Right atrium auricular region (tissue), 2 donors: ENCODE measurements at places on chromosomes 5 and 9.

GRCh38 chr5:116135344-116135743 lies 50.5 kb downstream of the COMMD10 start:
- no peaks in the 10 kb centered on the region for H3K27me3 ChIP-seq
- no peak for DNase-seq
- H3K4me1 ChIP-seq: no peaks in the 10 kb centered on the region
- H3K36me3 ChIP-seq: no peaks in the 10 kb centered on the region
- no peak overlapping the region for H3K27ac ChIP-seq

DNA sequence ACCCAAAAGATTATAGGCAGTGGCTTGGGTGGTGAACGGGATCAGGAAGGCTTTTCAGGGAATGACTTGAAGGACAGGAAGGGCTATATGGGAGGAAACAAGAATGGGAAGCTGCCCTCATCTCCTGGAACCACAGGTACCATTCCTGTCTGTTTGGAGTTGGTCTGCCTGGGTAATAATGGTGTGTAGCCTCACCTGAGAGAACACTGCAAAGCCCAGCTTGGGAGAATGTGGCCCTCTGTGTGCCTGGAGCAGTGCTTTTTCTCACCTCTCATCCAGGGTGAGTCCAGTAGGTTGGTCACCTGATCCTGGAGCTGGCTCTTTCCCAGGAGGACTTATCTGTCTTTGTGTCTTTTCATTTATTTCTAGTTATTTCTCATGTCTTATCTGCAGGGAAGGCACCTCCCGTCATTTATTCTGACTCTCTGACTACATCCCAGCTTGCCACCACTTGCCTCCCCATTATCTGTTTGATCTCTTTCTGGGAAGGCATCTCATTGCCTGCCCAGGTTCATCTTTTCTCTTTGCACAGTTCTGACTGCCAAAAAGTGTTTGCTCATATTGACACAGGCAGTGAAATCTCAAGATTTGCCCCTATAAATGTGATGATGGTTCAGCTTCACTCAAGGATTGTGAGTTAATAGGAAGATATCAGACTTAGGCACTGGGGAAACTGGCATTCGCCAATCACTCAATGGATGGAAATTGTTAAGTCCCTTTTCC lies 22.5 kb upstream of the OR2S2 start:
- no peaks in the 10 kb centered on the region for H3K27me3 ChIP-seq
- H3K4me1 ChIP-seq: no peaks in the 10 kb centered on the region
- no peaks in the 10 kb centered on the region for H3K36me3 ChIP-seq
- H3K4me3 ChIP-seq: no peak overlapping the region
- no peak overlapping the region for H3K27ac ChIP-seq
- DNase-seq: no peak

DNA sequence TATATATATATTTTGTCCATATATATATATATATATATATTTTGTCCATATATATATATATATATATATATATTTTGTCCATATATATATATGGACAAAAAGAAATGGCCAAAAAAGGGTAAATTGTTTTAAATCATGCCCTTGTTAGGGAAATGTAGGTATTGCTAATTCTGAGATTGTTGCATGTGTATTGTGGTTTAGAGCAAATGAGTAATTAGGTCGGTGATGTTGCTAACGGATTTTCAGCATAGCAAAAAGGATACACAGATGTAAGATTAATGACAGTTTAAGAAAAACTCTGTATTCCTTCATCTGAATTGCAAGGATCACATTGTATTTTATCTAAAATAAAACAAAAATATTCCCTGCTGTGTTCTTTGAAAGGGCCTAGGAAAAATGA lies 40.2 kb downstream of the OSTF1 start:
- H3K27me3 ChIP-seq: no peaks in the 10 kb centered on the region
- no peak overlapping the region for H3K27ac ChIP-seq
- no peak overlapping the region for H3K4me3 ChIP-seq
- peaks cover 17% of the 10 kb centered on the region for H3K36me3 ChIP-seq

- H3K4me1 ChIP-seq: peaks cover 35% of the 10 kb centered on the region
- no peak for DNase-seq
- H3K27ac ChIP-seq: peak overlapping the region; percentile 97
- H3K4me3 ChIP-seq: peak overlapping the region; percentile 80
- H3K36me3 ChIP-seq: no peaks in the 10 kb centered on the region
Measured at GRCh38 chr5:119071561-119071995, 691 bp downstream of the DMXL1 start.

DNA sequence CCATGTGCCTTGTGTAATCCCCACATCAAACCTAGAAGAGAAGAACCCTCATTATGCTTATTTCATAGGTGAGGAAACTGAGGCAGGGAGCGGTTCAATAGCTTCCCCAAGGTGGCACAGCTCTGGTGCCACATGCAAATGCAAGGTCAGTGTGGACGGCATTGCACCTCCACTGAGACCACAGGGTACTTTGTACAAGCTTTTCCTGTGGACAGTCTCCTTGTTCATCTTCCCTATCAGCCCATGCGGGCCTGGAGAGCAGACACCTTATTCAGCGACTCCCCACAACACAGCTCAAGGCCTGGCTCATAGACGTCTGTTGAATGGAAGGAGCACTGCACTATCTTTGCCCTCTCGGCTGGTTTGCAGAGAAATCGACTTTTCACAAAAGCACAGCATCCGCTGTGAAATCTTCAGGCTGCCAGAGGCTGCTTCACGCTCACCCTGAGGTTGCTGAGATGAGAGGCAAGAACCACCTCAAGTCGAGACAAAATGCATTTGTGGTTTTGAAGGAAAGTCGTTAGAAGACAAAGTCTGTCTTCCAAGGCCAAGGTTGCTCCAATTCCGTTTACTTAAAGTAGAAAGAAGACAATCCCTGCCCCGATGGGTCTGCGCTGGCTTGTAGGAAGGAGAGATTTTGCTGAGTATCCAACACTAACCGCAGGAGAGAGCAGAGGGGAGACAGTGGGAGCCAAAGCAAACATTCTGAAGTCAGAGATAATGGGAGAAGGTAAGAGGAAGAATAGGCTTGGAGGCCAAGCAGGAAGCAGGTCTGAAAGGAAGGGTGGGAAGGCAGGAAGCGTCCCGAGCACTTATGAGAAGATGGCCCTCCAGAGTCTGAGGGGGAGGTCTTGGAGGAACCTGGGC lies 34.2 kb upstream of the STRBP start:
- H3K36me3 ChIP-seq: no peaks in the 10 kb centered on the region
- H3K27ac ChIP-seq: no peak overlapping the region
- H3K4me1 ChIP-seq: peaks cover 20% of the 10 kb centered on the region
- no peak for DNase-seq
- no peak overlapping the region for H3K4me3 ChIP-seq

GRCh38 chr5:100841358-100842076 lies 61.6 kb downstream of the ST8SIA4 start:
- H3K27me3 ChIP-seq: no peaks in the 10 kb centered on the region
- peak overlapping the region; percentile 24 for H3K27ac ChIP-seq

DNA sequence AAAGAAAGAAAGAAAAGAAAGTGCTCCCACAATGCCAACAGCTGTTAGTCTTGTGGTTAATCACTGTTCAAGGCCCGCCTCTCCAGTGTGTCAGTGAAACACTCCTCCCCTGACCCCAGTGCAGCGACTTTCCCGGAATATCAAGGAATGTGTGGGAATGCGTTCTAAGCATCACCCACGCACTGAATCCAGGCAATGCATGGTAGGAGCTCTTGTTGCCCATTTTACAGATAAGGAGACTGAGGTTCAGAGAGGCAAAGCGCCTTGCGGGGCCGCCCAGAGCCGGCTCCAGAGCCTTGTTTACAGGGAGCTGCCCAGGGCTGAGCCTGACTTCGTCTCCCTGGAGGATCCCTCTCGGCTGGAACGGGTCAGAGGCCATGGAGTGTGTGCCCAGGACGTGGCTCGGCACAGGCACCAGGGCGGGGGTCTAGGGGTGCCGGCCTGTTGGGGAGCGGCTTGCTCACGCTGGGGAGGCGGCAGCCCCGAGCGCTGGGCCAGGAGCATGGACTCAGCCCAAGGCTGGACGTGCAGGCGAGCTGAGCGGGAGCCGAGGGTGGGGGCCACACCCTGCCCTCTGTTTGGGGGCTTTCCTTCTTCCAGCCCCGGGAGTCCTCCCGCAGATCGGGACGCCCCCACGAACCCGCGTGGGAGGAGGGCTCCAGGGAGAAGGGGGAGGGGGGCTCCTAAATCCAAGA lies 823 bp downstream of the ST6GALNAC6 start:
- H3K4me3 ChIP-seq: peak overlapping the region; percentile 95
- H3K27me3 ChIP-seq: no peaks in the 10 kb centered on the region
- peaks cover 28% of the 10 kb centered on the region for H3K36me3 ChIP-seq
- H3K27ac ChIP-seq: peak overlapping the region; percentile 95

DNA sequence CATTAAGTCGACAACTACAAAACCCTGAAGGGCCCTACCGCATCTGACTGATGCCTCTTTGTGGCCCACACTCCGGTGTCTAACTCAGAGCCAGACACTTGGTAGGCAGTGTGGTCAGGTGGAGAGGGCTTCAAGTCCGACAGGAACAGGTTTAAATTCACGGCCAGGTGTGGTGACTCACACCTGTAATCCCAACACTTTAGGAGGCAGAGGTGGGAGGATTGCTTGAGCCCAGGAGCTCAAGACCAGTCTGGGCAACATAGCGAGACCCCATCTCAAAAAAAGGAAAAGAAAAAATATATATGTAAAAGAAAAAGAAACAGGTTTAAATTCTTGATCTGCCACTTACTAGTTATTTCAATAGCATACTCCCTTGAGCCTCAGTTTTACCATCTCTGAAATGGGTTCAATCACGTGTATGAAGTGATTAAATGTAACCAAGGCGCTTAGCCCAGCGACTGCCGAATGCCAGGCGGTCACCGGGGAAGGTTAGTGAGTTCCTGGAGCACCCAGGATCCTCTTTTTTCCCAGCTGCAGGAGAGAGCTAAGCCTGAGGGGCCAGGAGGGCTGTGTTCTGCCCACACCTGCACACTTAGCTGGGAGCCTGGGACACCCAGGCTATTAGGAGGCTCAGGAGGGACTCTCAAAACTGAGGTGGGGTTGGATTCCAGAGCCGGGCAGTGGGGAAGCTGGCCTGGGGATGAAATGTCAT lies 943 bp downstream of the CLTB start:
- no peaks in the 10 kb centered on the region for H3K36me3 ChIP-seq
- H3K4me3 ChIP-seq: peak overlapping the region; percentile 97
- H3K4me1 ChIP-seq: no peaks in the 10 kb centered on the region
- H3K27ac ChIP-seq: peak overlapping the region; percentile 98

DNA sequence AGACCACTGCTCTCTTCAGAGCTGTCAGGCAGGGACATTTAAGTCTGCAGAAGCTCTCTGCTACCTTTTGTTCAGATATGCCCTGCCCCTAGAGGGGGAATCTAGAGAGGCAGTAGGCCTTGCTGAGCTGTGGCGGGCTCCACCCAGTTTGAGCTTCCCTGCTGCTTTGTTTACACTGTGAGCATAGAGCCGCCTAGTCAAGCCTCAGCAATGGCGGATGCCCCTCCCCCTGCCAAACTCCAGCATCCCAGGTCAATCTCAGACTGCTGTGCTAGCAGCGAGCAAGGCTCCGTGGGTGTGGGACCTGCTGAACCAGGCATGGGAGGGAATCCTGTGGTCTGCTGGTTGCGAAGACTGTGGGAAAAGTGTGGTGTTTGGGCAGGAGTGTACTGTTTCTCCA lies 59.9 kb downstream of the CAVIN4 start:
- H3K36me3 ChIP-seq: no peaks in the 10 kb centered on the region
- H3K27me3 ChIP-seq: no peaks in the 10 kb centered on the region
- H3K4me1 ChIP-seq: no peaks in the 10 kb centered on the region
- no peak for DNase-seq

DNA sequence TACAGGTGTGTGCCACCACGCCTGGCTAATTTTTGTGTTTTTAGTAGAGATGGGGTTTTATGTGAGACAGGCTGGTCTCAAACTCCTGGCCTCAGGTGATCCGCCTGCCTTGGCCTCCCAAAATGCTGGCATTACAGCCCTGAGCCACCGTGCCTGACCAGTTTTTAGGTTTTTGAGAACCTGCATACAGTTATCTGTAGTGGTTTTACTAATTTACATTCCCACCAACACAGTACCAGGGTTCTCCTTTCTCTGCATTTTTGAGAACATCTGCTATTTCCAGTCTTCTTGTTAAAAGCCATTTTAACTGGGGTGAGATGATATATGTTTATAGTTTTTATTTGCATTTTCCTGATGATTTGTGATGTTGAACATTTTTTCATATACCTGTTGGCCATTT lies 12.8 kb downstream of the DMXL1 start:
- H3K36me3 ChIP-seq: no peaks in the 10 kb centered on the region
- no peak overlapping the region for H3K27ac ChIP-seq
- no peak for DNase-seq

GRCh38 chr9:33318781-33319180 lies 28.5 kb downstream of the NFX1 start:
- no peak overlapping the region for H3K4me3 ChIP-seq
- DNase-seq: no peak
- peaks cover 79% of the 10 kb centered on the region for H3K36me3 ChIP-seq
- no peaks in the 10 kb centered on the region for H3K27me3 ChIP-seq

- H3K4me3 ChIP-seq: no peak overlapping the region
- DNase-seq: no peak
- H3K27me3 ChIP-seq: no peaks in the 10 kb centered on the region
Measured at GRCh38 chr5:113340537-113340936, 94.3 kb downstream of the TSSK1B start.

DNA sequence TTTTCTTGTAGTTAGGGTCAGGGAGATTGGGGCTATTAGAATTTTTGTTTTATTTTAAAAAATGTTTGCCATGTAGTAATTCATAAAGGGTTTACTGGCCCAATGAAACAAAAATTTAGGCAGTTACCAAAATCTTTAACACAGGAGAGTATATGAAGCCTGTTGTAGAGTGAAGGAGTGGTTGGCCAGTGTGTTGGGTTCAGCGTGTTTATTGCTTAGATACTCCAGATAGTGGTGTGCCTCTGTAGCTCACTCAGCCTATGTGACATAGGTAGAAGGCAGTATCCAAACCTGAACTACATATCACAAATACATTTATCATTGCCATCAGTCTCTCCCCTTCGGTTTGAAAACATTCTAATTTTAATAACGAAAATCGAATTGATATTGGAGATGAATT lies 1.2 kb downstream of the TEK start:
- no peaks in the 10 kb centered on the region for H3K36me3 ChIP-seq
- no peak for DNase-seq
- peak overlapping the region; percentile 41 for H3K4me3 ChIP-seq
- H3K4me1 ChIP-seq: no peaks in the 10 kb centered on the region

DNA sequence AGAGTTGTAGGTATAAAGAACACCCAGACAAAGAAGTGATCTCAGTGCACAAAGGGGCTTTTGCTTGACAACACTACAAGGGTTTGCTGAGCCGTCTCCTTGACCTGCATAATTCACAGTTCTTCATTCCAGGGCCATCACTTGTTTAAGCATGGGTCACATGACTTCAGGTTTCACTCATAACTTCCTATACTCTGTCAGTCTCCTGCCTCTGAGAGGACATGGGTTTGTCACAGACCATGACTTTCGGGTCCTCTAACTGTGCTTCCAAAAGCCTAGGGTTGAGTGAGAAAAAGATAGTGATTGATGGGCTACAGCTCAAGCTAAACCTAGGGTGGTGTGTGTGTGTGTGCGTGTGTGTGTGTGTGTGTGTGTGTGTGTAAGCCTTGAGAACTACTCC lies 166.4 kb downstream of the CDH6 start:
- no peak overlapping the region for H3K4me3 ChIP-seq
- no peaks in the 10 kb centered on the region for H3K27me3 ChIP-seq
- no peaks in the 10 kb centered on the region for H3K36me3 ChIP-seq
- no peak for DNase-seq
- H3K27ac ChIP-seq: no peak overlapping the region
- H3K4me1 ChIP-seq: no peaks in the 10 kb centered on the region
